Urinary bladder (tissue), 4 donors: ENCODE measurements at places on chromosomes 13 and 19. TPM values are rescaled to one million over a fixed set of nuclear protein-coding genes. Genes with fewer than 3 reads are reported as not detected.

DNA sequence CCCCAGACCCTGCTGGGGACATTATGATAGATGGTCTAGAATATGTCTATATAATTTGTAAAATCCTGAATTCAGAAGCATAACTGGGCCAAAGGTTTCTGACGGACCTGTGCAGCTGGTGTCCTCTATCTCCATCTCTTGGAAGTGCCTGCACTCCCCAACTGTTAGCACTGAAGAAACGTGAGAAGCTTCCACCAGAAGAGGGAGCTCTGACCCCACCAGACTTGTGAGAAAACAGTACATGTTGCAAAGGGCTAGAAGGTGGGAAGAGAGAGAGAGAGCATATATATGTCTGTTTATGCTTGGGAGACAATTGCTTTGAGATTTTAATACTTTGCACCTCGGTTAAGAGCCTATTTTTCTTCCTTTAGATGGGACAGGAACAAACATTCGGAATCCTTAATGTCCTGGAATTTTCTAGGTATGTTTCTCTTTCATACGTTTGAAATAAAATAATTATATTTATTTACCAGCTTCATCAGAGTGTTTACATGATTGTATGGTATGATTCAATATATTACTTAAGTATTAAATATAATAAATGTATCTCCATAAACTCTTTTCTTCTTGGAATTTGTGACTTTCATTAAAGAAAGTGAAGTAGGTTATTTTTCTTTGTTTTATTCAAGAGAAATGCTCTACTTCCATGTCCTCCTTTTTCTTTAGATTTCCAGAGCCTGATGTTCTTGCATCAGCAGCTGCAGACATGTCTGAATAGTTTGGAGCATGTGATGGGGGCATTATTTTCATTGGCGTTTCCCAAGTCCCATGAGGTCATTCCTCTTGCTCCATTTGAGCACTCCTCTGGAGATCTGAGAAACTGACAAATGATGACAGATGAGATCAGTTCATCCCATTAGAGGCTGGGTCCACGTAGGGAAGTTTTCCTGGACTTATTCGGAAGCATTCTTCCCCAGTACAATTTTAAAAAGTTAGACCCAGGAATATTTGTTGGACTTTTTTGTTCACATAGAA lies 202.9 kb downstream of the ATP8A2 start:
- peak; percentile 86 for DNase-seq

ZNF583 gene
- 3.6 TPM for polyA plus RNA-seq

GRCh38 chr19:28184997-28185396 lies 1028.0 kb downstream of the UQCRFS1 start:
- DNase-seq: no peak

DNA sequence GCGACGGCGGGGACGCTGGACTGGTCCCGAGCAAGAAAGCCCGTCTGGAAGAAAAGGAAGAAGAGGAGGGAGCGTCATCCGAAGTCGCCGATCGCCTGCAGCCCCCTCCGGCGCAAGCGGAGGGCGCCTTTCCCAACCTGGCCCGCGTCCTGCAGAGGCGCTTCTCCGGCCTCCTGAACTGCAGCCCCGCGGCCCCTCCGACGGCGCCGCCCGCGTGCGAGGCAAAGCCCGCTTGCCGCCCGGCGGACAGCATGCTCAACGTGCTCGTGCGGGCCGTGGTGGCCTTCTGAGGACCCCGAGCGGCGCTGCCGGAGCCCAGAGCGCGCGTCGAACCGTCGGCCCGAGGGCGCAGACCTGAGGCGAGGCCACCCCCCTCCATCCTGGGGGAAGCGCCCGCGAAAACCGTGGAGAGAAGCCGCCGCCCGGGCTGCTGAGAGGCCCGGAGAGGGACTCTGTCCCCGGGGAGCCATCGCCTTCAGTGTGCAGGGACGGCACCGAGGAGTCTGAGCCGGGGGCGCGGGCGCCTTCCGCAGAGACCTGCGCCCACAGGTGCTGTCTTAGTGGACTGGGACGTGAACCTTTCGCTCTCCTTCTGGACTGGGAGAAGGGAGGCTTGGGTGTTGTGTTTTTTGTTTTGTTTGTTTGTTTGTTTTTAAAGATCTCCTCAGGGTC lies 3.5 kb downstream of the IER2 start:
- DNase-seq: no peak
